Stimulated activated CD8-positive, alpha-beta memory T cell treated with anti-CD3 and anti-CD28 coated beads, Interleukin-15, amount 100 ng/mL, for 48 hours (primary cell): ENCODE measurements at places on chromosomes 6 and 20.

GRCh38 chr20:59175861-59176260, 12.2 kb downstream of the ZNF831 start:
- no peak for DNase-seq

- DNase-seq: no peak
These were observed 10.5 kb upstream of the OGFRL1 start for GRCh38 chr6:71277926-71278600.

DNA sequence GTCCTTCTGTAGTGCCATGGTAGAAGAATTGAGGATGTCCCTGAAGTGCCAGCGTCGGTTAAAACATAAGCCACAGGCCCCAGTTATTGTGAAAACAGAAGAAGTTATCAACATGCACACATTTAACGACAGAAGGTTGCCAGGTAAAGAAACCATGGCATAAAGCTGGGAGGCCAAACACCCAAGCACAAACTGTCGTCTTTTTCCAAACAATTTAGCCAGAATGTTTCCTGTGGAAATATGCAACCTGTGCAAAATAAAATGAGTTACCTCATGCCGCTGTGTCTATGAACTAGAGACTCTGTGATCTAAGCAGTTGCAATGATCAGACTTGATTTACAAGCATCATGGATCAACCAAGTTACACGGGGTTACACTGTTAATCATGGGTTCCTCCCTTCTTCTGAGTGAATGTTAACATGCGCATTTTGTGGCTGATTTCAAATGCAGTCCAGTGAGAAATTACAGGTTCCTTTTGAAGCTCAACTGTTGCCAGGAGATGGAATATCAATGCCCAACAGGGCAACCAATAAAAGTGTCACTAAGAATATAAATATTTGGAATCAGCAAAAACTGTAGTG, 674.9 kb downstream of the GRIK2 start:
- DNase-seq: no peak

GRCh38 chr6:34178357-34179105, 32.6 kb upstream of the GRM4 start:
- DNase-seq: no peak

DNA sequence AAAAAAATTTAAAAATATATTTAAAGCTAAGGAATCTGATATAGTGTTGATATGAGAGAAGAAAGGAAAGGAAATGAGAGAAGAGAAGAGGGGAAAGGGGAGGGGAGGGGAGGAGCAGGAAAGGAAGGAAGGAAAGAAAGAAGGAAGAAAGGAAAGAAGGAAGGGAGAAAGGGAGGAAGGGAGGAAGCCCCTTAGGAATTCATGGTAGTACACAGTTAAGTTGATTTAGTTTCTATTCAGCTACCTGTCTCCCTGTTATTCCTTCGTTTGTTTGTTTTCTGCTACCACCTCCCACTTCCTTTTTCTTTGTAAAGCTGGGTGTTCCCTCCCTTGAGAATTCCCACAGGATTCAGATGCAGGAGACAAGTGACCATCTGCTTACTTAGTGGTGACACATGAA, 1025.4 kb upstream of the FLRT3 start:
- DNase-seq: no peak
